ENCODE measurements at places on chromosomes 1 and 21. TPM values are rescaled to one million over a fixed set of nuclear protein-coding genes. Genes with fewer than 3 reads are reported as not detected.
A peak's percentile ranks its signal among the peaks of the same experiment; 100 is the strongest.

DNA sequence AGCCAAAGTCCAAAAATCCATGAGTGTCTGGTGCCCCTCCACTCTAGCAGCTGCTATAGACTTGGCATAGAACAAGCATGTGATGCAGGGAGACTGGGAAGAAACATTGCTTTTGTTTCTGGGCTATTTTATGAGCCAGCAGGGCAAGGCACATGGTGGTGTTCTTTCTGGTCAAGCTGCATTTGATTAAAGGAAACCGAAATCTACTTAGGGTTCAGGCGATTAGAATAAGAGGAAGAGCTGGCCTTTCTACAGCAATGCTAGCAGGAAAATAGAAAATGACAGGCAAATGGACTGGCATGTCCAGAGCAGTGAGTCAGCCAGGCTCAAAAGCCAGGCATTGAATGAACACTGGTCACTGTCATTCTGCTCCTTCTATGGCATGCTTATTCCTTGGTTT lies 28.5 kb upstream of the ARHGAP29 start:
- no peak for DNase-seq

DNA sequence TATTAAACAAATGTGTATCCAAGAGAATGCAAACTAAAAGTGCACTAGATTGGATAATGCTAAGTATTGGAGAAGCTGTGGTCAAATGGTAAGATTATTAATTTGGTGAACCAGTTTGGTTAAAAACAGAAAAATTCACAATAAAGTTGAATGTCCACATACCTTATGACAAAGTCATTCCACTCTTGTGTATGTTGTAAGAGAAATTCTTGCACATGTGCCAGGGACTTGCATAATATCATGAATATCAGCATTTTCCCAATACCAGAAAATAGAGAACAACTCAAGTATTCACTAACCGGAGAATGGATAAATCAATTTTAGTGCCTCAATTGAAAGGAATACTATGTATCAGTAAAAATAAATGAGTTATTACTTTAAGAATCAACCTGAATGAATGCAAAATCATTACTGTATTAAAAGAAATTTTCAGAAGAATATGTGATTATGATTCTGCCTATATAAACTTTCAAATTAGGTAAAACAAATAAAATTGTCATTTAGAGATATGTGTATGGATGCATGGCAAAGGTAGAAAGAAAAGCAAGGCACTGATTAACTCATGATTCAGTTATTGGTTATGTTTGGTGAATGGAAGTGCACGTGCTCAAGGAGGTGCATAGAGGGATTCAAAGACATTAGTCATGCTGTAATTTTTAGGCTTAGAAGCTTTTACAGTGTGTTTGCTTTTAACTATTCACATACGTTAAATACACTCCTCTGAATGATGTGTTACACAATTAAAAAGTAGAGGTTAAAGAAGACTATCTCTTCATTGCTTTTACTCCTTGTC lies 217.4 kb upstream of the KCNK2 start:
- no peak for DNase-seq

GRCh38 chr21:42379426-42380215 lies 13.3 kb upstream of the TFF1 start:
- DNase-seq = no peak

GRCh38 chr1:247386217-247386616 lies 29.8 kb upstream of the NLRP3 start:
- DNase-seq = no peak

DNA sequence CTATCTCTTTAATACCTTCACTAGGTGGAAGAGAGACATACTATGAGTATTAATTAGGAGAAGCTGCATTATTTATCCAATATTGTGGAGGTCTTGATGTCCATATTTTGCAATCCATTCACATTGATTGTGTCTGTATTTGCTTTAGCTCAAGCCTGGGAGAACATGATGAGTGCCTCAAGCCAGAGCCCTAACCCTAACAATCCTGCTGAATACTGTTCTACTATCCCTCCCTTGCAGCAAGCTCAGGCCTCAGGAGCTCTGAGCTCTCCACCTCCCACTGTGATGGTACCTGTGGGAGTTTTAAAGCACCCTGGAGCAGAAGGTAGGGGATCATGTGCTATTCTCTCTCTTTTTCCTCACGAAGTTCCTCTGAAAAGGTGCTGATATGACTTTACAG lies 99.5 kb downstream of the CC2D1B start:
- DNase-seq = no peak

DNA sequence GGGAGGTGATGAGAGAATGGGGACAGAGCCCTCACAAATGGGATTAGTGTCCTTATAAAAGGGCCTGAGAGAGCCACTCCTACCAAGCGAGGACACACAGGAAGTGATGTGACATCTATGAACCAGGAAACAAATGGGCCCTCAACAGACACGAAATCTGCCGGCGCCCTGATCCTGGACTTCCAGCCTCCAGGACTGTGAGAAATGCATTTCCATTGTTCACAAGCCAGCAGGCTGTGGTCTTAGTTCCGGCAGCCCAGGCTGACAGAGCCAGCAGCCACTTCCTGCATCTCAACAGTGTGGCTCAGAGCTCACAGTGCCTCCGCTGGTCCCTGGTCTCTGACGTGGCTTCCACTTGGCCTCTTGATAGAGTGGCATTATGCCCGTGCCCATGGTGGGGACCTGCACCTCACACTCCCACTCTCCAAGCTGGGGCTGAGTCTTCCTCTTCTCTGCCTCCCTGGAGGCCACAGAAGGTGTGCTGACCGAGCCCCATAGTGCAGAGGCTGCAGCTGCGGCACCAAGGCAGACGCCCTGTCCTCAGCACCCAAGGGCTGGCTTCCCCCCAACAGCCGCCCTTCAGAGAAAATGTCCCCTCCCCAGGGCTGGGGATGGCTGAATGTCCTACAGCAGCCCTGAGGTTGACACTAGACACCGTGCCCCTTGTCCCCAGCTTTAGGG lies 44.9 kb downstream of the ACOT7 start:
- DNase-seq = no peak

DNA sequence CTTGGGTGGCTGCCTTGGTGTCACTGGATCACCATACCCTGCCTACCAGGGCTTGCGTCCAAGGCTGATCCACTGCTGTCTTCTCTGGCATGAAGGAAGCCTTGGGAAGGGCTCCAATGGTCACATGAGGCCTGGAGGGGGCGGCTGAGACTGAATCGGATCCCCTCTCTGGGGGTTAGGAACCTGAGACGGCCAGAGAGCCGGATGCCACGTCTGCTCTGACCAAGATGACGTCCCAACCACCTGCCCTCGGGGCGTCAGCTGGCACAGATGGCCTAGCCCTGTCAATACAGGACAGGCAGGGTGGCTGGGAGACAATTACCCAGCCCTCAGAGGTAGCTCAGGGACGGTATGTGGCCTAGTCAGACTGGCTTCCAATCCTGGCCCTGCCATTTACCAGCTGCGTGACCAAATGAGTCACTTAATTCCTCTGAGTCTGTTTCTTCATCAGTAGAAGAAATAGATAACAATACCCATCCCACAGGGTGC lies 5.4 kb downstream of the TRIM62 start:
- no peak for DNase-seq

- DNase-seq = no peak
Measured at GRCh38 chr1:219159946-219160645, 13.6 kb upstream of the LYPLAL1 start.

DNA sequence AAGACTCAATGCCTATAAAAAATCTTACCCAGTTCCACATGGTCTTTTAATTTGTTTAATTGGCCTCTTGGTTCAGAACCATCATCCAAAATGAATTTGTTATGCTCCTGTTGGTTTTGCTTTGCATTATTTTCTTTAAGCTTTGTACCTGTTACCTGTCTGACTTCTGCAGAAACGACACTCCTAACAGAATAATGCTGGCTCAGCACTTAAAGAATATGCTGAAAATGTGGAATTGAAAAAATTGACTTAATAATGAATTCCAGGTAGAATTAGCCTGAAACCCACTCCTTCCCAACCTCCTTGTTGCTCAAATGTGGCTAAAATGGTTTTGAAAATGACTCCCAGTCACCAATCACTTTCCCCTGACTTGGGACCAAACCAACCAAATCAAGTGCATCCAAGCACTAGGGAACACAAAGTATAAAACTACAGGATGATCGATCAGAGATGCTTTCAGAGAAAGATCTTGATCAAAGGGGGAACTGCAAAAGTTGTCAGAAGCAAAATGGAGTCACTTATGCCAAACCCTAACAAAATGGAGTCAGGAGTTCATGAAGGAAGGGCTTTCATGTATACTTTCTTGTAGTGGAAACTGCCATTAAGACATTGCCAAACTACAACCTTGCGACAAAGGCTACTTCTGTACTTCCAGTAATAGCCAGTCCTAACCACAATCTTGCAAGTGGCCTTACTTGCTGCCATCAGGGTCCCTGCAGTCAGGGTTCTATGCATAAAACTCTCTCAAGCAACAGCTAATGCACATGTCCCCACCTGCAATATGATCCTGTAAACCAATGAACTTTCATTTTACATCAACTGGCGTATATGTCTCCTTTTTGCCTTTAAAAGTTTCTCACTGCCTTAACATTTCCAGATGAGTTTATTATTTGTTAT lies 5.4 kb downstream of the GBP7 start:
- no peak for DNase-seq

DNA sequence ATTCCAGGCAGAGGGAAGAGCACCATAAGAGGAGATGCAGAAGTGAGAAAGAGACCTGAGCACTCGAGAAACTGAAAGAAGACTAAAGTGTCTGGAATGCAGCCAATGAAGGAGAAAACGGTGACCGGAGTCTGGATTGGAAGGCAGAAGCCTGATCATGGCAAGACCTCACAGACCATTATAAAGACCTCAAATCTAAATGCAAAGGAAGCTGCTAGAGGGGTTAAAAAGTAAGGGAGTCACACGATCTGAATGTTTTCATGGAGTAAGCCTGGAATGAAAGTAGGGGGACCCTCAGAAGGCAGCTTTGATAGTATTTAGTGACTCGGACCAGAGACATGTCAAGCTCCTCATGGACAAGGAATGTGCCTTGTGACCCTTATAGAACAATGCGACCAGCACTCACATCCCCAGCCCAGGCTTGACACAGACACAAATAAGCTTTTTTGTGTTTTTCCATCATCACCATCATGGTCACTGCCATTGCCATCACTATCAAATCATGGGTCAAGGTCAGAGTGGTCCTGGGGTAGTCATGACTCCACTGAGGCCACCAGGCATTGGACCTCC lies 183.6 kb downstream of the SEC16B start:
- no peak for DNase-seq

- DNase-seq = peak; percentile 4
Measured at GRCh38 chr1:35298464-35298863, 30.0 kb downstream of the ZMYM4 start.

DNA sequence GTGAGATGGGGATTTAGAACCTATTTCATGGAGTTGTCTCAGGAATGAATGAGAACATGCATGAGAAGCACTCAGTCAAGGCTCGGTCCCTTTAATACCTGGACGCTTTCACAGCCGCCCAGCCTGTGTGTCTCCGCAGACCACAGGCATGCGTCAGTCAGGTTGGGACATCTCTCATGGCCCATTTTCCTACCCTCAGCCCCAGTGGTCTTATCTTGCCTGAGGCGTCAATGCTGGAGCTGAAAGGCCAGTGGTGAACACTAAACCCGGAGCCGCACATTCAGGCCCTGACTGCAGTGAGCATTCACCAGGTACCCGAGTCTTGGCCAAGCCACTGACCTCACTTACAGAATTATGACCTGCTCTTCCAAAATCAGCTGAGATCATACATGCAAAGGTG lies 263.2 kb upstream of the RAB4A start:
- no peak for DNase-seq

- DNase-seq = no peak
Measured at GRCh38 chr1:115647047-115647446, 5.3 kb downstream of the VANGL1 start.

DNA sequence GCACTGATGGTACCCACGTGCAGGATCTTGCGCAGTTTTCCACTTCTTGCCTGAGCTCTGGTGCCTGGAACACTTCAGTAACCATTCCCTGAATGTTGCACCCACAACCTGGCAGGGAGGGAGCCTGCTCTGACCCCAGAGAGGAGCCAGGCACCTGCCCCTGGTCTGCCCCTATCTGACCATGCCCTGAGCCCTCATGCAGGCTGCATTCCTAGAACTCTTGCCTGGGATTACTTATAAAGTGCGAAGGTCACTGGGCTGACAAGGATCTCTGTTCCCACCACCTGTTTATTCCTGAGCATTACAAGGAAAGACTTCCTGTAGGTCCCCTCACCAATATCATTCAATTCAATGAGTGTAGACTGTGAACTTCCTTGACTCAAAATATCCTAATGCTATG lies 191.9 kb upstream of the FMN2 start:
- DNase-seq = peak; percentile 44

GRCh38 chr1:186094172-186094571 lies 280.9 kb downstream of the TPR start:
- no peak for DNase-seq

GRCh38 chr1:97089173-97089572 lies 367.6 kb downstream of the PTBP2 start:
- no peak for DNase-seq

- no peak for DNase-seq
Measured at GRCh38 chr1:245693116-245693793, 538.5 kb downstream of the KIF26B start.

GRCh38 chr1:10122926-10123325 lies 87.4 kb upstream of the KIF1B start:
- DNase-seq = no peak

GRCh38 chr1:180946541-180947498 lies 34.1 kb downstream of the KIAA1614 start:
- DNase-seq = no peak

- no peak for DNase-seq
Measured at GRCh38 chr1:26728645-26729044, 32.8 kb downstream of the ARID1A start.

DNA sequence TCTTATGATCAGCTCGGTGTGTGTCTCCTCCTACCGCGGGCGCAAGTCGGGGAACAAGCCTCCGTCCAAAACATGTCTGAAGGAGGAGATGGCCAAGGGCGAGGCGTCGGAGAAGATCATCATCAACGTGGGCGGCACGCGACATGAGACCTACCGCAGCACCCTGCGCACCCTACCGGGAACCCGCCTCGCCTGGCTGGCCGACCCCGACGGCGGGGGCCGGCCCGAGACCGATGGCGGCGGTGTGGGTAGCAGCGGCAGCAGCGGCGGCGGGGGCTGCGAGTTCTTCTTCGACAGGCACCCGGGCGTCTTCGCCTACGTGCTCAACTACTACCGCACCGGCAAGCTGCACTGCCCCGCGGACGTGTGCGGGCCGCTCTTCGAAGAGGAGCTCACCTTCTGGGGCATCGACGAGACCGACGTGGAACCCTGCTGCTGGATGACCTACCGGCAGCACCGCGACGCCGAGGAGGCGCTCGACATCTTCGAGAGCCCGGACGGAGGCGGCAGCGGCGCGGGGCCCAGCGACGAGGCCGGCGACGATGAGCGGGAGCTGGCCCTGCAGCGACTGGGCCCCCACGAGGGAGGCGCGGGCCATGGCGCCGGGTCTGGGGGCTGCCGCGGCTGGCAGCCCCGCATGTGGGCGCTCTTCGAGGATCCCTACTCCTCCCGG lies 1.5 kb downstream of the KCNC4 start:
- no peak for DNase-seq

GRCh38 chr21:28337315-28337714 lies 655.4 kb downstream of the LTN1 start:
- DNase-seq = peak; percentile 41

OPTC gene
- polyA plus RNA-seq = not detected

PYHIN1 gene
- 1.5 TPM for polyA plus RNA-seq

RNU5D-1 gene
- not detected for polyA plus RNA-seq

C1orf226 gene
- polyA plus RNA-seq = 17.1 TPM

LCE1C gene
- polyA plus RNA-seq = not detected

CLCNKA gene
- polyA plus RNA-seq = 0.18 TPM

AMY1C gene
- not detected for polyA plus RNA-seq

RXFP4 gene
- 0.34 TPM for polyA plus RNA-seq

GRHL3 gene
- 0.54 TPM for polyA plus RNA-seq

NHLH1 gene
- 0.19 TPM for polyA plus RNA-seq

WDR64 gene
- 0.03 TPM for polyA plus RNA-seq

CDCA8 gene
- 10.1 TPM for polyA plus RNA-seq

ZNF593OS gene
- 1.2 TPM for polyA plus RNA-seq
